CD8-positive, alpha-beta T cell (primary cell): ENCODE measurements at places on chromosomes 12 and 14. TPM values are rescaled to one million over a fixed set of nuclear protein-coding genes. Genes with fewer than 3 reads are reported as not detected.

Gene ZNF891
- 5.2 TPM for total RNA-seq

DNA sequence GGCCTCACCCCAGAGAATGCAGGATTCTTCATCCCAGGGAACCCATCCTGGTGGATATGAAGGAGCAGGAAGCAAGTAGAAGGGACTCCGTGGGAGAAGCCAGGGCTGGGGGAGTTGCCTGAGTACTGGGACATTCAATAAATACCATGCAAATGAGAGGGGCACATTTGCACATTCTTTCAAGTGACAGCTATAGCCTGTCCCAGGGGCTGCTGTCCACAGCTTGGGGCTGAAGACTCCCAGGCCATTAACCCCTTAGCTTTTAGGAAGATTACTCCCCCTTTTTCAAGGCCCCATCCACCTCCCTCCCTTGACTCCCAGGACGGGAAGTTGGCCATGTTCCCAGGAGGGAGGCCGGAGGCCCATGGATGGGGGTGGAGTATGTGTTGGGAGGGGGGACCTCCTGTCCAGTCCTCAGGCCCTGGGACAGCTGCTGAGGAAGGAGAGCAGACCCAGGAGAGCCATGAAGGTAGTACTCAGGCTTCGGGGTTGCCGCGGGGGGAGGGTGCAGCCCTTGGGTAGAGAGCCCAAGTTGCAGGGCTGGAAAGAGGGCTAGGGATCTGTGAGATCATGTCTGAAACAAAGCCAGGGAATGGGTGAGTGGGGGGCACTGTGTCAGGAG is 974 bp upstream of the TNS2 start:
- no peak for DNase-seq

DNA sequence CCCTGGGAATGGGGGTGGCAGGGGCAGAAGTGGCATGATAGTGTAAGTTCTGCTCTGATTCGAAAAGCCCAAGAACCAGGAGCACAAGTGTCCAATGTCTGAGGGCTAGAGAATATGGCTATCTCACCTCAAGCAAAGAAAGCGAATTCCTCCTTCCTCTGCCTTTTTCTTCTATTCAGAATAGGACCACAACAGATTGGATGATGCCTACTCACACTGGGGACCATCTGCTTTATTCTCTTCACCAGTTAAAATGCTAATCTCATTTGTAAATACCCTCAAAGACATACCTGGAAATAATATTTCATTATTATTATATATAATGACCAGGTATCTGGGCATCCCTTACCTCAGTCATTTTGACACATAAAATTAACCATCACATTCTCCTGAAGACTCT is 808.7 kb downstream of the NRXN3 start:
- no peak for DNase-seq

- DNase-seq = no peak
Observed at GRCh38 chr12:2145433-2145998, 92.7 kb downstream of the CACNA1C start.

GRCh38 chr14:89651805-89652204 is 234.8 kb upstream of the FOXN3 start:
- DNase-seq = no peak

Gene SYCP3
- total RNA-seq = 0.39 TPM

- DNase-seq = no peak
Observed at GRCh38 chr12:57465030-57465746, 5.6 kb downstream of the GLI1 start.

DNA sequence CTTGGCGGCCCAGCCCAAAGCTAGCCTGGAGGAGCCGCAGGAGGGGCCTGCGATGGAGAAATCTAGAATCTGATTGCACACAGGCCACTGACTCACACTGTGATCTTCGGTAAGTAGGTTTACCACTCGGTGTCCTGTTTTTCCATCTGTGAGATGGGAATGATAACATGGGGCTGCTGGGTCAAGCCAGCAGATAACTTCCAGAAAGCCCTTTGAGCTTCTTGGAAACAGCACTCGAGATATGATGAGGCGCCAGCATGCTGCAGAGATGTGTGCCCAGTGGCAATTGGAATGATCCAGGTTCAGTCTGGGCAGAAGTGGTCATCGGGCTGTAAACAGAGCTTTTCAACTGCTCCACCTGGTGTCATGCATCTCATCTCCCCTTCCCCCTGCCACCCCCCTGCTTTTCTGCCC is 771.3 kb upstream of the TBX3 start:
- DNase-seq = no peak

GRCh38 chr14:73463411-73463810 is 5.1 kb upstream of the NUMB start:
- no peak for DNase-seq

Gene KLRK1
- total RNA-seq = 238 TPM

- no peak for DNase-seq
Observed at GRCh38 chr14:64089920-64090319, 204.3 kb downstream of the ESR2 start.

DNA sequence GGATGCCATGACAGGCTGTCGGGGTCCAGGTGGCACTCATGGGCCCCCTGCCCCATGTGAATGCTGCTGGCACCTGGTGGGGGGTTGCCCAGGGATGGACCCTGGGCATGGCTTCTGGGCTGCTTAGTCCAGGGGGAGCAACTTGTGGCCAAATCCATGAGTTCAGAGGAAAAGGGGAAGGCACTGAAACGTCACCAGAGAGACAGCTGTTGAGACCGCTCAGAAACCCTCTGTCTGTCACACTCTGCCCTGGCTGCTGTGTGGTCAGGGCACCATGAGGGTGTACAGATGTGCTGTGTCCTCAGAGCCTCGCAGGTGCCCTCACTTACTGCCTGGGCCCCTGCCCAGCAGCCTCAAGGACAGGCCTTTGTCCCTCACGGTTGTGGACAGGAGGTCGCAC is 9.4 kb downstream of the CLBA1 start:
- DNase-seq = no peak

- DNase-seq = no peak
Observed at GRCh38 chr14:59627011-59627520, 50.5 kb upstream of the CCDC175 start.
